Upper lobe of left lung (tissue), 6 donors: ENCODE measurements at places on chromosomes 12 and 14. TPM values are rescaled to one million over a fixed set of nuclear protein-coding genes. Genes with fewer than 3 reads are reported as not detected.

OTOGL gene
- 0.27 TPM for total RNA-seq

SERPINA9 gene
- not detected for total RNA-seq

SLC24A4 gene
- 5.7 TPM for total RNA-seq

DNA sequence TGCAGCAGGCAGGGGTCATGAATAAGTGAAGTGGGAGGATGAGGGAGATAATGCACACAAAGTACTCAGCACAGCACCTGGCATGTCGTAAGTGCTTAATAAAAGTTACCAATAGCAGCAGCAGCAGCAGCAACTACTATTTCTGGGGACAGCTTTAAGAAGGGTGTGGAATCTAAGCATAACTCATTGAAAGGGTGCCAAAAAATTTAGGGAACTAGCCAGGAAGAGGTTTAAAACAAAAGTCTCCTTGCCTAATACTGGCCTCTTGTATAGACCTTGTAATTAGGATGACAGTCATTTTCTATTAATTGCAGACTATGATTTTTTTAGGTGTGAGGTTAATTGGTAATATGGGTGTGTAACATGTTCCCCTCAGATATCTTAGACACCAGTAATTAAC lies 179.9 kb downstream of the PTPN11 start:
- H3K27ac ChIP-seq: no peak overlapping the region
- no peaks in the 10 kb centered on the region for H3K27me3 ChIP-seq
- no peaks in the 10 kb centered on the region for H3K4me1 ChIP-seq
- no peak for DNase-seq

DNA sequence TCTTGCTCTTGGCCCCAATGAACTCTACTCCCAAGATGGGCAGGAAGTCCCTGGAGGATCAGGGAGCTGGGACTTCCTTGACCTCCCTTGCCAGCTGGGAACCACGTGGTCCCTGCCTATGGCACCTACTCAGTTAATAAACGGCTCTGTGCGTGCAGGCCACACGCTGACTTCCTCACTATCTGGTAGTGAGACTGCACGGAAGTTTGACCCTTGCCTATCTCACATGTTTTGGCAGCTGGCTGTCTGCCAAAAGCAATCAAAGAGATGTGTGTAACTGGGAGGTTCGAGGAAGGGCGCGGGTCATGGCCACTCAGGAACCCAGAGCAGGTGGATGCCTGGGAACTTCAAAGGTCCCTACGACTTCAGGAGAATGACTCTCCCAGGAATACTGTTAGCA lies 57.9 kb downstream of the RFLNA start:
- H3K4me3 ChIP-seq: no peak overlapping the region
- H3K27me3 ChIP-seq: no peaks in the 10 kb centered on the region
- no peaks in the 10 kb centered on the region for H3K4me1 ChIP-seq

- no peak overlapping the region for H3K27ac ChIP-seq
- H3K4me1 ChIP-seq: peaks cover 14% of the 10 kb centered on the region
- H3K36me3 ChIP-seq: no peaks in the 10 kb centered on the region
- DNase-seq: peak; percentile 38
- H3K27me3 ChIP-seq: no peaks in the 10 kb centered on the region
- H3K4me3 ChIP-seq: no peak overlapping the region
Observed at GRCh38 chr14:99159341-99160340, 112.4 kb downstream of the BCL11B start.

GRCh38 chr14:96455588-96455987 lies 46.6 kb upstream of the PAPOLA start:
- no peaks in the 10 kb centered on the region for H3K36me3 ChIP-seq
- no peak overlapping the region for H3K27ac ChIP-seq
- no peaks in the 10 kb centered on the region for H3K4me1 ChIP-seq
- DNase-seq: no peak
- no peak overlapping the region for H3K4me3 ChIP-seq
- H3K27me3 ChIP-seq: no peaks in the 10 kb centered on the region

DNA sequence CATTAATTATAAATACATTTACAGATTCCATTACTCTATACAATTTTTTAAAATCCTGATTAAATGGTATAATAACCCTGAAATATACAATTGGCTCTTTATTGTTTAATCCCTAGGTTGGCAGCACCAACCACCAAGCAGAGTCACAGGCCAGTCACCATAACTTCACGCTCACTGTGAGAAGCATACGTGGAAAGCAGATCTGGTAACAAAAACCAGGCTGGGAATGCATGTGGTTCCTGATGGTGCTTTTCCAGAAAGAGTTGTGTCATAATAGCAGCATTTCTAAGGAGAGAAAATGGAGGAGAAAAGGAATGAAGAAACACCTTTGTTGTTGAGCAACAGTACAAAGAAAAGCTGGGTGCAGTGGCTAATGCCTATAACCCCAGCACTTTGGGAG lies 66.1 kb downstream of the SIX6 start:
- no peak for DNase-seq
- H3K4me3 ChIP-seq: no peak overlapping the region
- no peak overlapping the region for H3K27ac ChIP-seq
- no peaks in the 10 kb centered on the region for H3K36me3 ChIP-seq
- H3K27me3 ChIP-seq: no peaks in the 10 kb centered on the region
- H3K4me1 ChIP-seq: no peaks in the 10 kb centered on the region

- H3K36me3 ChIP-seq: no peaks in the 10 kb centered on the region
- H3K27ac ChIP-seq: no peak overlapping the region
- no peaks in the 10 kb centered on the region for H3K27me3 ChIP-seq
- DNase-seq: peak; percentile 21
- H3K4me1 ChIP-seq: no peaks in the 10 kb centered on the region
Observed at GRCh38 chr14:72024043-72024407, 91.8 kb downstream of the RGS6 start.
